NCI-H2081 (cell line): ENCODE measurements at places on chromosomes 12 and 14.

GRCh38 chr12:11040162-11040561 lies 9.0 kb upstream of the TAS2R31 start:
- DNase-seq, result no peak

- no peak for DNase-seq
Observed at GRCh38 chr14:56400109-56400825, 179.3 kb upstream of the TMEM260 start.

GRCh38 chr12:51889216-51890132 lies 1.6 kb downstream of the ANKRD33 start:
- DNase-seq, result no peak

GRCh38 chr14:38125481-38126037 lies 82.1 kb upstream of the SSTR1 start:
- peak; percentile 88 for DNase-seq

- DNase-seq, result no peak
Observed at GRCh38 chr12:53561590-53561953, 54.3 kb upstream of the NPFF start.

- DNase-seq, result no peak
Observed at GRCh38 chr12:103399986-103400385, 95.8 kb downstream of the C12orf42 start.

DNA sequence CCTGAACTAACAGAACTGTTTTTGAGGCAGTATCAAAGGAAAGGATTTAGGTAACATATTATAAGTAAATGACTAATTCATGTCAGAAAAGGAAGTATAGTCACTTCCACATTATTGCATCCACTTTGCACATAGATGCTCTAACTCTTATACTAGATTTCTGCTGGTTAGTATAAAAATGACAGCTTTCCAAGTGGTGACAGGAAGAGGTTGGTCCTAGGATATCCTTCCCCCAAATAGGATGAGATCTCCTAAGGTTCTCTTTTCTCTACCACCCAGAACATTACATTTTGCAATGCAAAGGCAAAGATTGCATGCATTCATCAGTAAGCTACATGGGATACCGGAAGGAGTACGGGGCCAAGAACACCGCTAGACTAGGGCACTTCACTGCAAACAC lies 15.2 kb downstream of the DAD1 start:
- DNase-seq, result no peak

DNA sequence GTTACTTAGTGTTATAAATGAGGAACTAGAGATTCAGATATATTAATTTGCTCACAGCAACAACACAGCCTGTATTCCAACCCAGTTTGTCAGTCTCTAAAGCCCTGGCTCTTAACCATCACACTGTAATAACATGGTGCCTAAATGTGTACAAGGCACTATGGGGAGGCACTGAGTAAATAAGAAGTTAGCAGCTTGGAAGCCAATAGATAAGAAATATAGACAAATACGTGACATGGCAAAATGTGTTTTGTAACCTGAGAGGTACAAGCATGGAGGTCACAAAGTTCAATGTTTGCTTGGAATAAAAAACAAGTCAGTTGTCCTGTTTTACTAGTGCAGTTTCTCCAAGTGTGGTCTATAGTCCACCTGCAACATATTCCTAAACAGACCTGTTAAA lies 16.3 kb upstream of the SLCO1A2 start:
- DNase-seq, result peak; percentile 31

DNA sequence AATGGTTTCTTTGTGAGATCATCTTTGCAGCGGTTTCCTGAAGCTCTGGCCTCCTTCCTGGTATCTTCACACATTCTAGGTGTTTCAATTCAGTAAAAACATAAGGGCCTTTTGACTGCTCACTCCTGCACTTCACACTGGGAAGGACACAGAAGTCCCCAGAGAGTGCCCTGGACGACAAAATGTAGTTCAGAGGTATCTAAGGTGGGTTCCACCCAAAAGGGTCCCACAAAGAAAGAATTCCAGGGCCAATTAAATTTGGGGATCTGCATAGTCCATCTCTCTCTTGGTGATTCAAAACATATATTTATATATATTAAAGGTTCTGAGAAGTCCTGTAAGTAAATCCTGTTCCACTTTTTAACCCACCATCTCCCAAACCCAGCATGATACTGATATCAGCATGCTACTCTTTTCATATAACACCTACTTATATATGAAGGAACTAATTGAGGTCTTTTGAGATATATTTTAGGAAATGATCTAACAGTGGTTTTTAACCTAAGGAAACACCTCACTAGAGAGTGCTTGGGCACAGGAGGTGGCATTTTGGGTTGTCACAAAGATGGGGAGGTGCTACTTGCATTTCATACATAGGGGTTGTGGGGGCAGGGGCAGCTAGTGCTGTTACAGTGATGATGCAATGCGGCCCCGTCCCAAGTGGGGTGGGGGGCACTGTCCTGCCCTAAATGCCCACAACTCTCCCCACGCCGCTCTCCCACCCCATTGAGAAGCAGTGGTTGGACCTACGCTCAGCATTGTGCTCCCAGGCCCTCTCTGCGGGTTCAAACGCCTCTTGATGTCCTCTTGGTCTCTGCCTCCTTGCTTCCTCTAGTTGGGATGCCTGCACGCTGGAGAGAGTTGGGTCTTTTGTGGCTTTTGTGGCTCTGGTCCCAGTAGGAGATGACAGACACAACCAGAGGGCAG lies 109.4 kb downstream of the ARF6 start:
- no peak for DNase-seq

GRCh38 chr14:65650826-65651225 lies 238.3 kb downstream of the FUT8 start:
- DNase-seq, result no peak

- DNase-seq, result no peak
Observed at GRCh38 chr12:120327593-120327992, at the start of gene PLA2G1B. Gene PLA2G1B (minus strand): TSS chr12:120327779. CDS start chr12:120327753, 26 bp downstream.

DNA sequence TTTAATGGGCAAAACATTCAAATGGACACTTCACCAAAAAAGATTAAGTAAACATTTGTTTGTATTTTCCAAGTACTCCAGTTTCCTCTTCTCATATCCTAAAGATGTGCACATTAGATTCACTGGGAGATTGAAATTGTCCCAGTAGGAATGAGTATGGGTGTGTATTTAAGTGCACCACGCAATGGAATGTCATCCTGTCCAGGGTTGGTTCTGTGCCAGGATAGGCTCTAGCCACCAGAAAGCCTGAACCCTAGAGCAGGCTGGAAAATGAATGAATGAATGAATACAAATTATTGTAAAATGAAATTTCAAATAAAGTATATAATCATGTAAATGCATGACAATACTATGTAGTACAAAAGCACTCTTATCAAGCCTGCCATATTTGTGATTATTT lies 14.0 kb downstream of the CEP83 start:
- no peak for DNase-seq

DNA sequence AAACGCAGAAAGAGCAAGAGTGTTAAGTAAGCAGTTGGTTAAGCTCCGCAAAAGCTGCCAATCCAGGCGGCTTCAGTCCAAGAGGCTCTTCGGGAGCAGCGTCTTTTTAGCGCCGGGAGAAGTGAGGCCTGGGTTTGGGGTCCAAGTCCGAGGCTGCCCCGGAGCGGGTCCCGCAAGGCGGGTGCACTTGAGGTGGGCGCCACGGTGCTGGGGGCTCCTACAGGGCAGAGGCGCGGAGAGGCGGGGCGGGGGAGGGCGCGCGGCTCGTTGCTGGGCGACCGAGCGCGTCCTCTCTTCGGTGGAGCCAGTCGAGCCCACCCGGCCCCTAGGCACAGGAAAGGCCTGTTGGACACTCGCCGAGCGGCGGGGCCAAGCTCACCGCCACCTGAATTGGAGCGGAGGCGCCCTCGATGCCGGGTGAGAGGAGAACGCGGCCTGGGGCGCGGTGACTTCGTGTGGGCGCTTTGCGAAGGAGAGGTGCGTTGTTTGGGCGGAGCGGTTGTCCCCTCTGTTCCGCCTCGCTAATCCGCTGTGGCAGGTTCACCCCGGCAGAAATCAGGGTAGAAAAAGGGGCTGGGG lies 15.6 kb downstream of the TTC6 start:
- DNase-seq, result no peak

GRCh38 chr14:104392396-104393198 lies 187.0 kb upstream of the C14orf180 start:
- DNase-seq, result no peak
